ENCODE measurements at places on chromosomes 7 and 10. TPM values are rescaled to one million over a fixed set of nuclear protein-coding genes. Genes with fewer than 3 reads are reported as not detected.

Gene FZD1
- total RNA-seq: 8.6 TPM

Gene HMX2
- total RNA-seq: not detected

Gene PAX4
- not detected for total RNA-seq

Gene KIF11
- total RNA-seq: 0.78 TPM

Gene TMEM229A
- total RNA-seq: not detected

Gene ATRNL1
- 0.38 TPM for total RNA-seq

Gene C10orf62
- 0.48 TPM for total RNA-seq

Gene GTPBP10
- total RNA-seq: 28.1 TPM

Gene SPACDR
- total RNA-seq: 0.81 TPM

Gene INSIG1
- 6.9 TPM for total RNA-seq

Gene NCAPG2
- total RNA-seq: 5.6 TPM

Gene DYDC1
- total RNA-seq: not detected

Measured in Right ventricle myocardium superior (tissue), 1 donor.